ENCODE measurements at places on chromosomes 5 and 9.

GRCh38 chr9:33211695-33212393, 28.1 kb upstream of the SPINK4 start:
- no peak for DNase-seq

DNA sequence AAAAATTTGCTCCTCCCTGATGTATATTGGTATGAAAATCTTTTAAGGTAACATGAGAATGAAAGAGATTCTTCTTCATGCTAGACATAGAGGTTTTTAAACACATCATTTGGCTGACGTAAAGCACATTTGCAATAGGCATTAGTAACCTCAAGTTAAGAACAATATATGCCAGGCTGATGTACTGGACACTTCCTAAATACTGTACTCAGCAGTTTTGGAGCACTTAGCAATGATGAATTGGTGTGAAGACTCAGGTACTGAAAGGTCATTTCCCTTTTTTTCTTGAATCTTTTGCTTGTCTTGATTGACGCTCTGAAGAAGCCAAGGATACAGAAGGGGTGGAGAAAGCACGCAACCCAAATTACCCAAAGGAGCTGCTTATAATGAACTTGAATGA, 322.5 kb downstream of the PDE4D start:
- no peak for DNase-seq

GRCh38 chr9:85639675-85640186, 102.0 kb downstream of the AGTPBP1 start:
- DNase-seq, result no peak

GRCh38 chr9:111298731-111299598, 31.1 kb downstream of the OR2K2 start:
- peak; percentile 6 for DNase-seq

Data from GF-D8 (cell line).